ENCODE measurements at places on chromosomes 12 and 14. TPM values are rescaled to one million over a fixed set of nuclear protein-coding genes. Genes with fewer than 3 reads are reported as not detected.

- DNase-seq, result no peak
Observed at GRCh38 chr12:46667551-46667950, 158.2 kb downstream of the SLC38A4 start.

DNA sequence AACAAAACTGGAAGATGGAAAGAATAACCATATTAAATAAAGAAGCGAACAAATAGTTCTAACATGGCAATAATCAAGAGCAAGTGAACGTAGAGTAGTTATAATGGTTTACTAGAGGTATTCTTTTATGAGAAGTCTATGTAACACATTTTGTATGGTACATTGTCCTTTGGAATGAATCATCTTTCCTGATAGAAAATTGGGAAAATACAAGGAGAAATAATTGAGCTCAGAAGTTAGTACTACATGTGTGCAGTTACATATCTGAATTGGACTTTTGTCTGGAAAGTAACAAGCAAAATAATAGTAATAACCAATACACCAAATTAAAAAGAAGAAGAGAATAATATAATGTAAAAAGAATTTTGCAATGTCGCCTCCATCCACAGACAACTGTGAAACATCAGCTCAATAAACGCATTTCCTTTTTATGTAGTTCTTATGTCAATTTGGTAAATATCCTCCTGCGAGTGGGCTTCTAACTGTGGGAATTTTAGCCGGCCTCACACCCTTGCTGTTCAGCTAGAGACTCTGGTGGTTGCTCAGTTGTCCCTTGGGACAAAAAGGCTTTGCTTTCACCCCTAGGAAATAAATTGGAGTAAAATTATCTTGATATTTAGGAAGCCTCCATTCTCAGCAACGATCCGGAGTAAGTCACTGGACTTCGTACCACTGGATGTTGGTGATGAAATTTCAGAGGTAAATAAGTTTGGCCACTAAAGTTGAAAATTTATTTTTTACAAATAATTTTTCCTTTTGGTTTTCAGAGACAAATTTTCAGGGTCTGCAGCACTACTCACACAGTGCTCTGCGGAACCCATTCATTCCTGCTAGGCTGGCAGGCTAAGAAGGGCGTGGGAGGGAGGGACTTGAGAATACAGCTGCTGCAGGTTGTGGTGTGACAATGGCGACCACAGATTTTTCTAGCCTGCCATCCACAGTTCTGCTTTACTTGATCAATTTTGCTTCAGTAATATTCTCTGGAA is 1.1 kb upstream of the TUBA1A start:
- no peak for DNase-seq

GRCh38 chr14:101529079-101529478 is 32.2 kb upstream of the DIO3 start:
- no peak for DNase-seq

GRCh38 chr12:101596172-101596571 is 1.4 kb downstream of the MYBPC1 start:
- DNase-seq, result no peak

DNA sequence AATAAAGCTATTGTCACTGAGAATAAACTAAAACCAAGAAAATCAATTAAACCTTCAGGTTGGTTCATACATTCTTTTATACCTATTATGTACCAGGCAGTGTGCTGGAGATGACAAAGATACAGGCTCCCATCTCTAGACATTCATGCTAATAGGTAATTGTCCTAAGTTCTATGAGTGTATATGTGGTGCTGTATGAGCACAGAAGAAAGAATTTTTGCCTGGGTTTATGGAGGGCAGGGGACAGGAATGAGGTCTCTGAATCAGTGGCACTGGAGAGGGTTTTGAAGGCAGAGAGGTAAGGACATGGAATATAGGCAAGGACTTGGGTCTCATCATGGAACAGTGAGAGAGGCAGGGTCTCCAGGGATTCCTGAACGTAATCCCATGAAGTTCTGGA is 38.7 kb downstream of the MAP1LC3B2 start:
- no peak for DNase-seq

- no peak for DNase-seq
Observed at GRCh38 chr12:7090222-7090998, 1.8 kb downstream of the C1R start.

- DNase-seq, result no peak
Observed at GRCh38 chr12:125983094-125983783, 918.0 kb downstream of the AACS start.

DNA sequence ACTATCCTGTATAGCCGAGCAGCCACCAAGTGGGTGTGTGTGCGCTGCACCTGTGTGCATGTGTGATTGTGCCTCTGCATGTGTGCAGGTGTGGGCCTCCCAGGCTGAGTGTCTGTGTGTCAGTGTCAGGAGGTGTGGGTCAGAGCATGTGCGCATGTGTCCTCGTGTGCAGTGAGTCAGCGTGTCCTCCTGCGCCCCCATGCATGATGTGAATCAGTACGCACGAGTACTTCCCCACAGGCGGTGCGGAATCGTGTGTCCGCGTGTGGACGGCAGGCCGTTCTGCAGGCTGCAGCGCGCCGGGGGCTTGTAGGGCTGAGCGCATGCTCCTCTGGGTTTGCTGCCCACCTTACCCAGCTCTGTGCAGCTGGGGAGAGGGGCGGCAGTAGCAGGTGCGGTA is 34.2 kb downstream of the DTX1 start:
- no peak for DNase-seq

GRCh38 chr12:19129486-19130223 is at the start of gene PLEKHA5:
Gene PLEKHA5, plus strand, starts transcription at chr12:19129733. Its CDS starts 67 bp downstream, at chr12:19129800.
- DNase-seq, result no peak

- no peak for DNase-seq
Observed at GRCh38 chr12:124567673-124568373, 411 bp upstream of the NCOR2 start.

GRCh38 chr12:130826151-130826801 is 12.8 kb downstream of the STX2 start:
- DNase-seq, result no peak

DNA sequence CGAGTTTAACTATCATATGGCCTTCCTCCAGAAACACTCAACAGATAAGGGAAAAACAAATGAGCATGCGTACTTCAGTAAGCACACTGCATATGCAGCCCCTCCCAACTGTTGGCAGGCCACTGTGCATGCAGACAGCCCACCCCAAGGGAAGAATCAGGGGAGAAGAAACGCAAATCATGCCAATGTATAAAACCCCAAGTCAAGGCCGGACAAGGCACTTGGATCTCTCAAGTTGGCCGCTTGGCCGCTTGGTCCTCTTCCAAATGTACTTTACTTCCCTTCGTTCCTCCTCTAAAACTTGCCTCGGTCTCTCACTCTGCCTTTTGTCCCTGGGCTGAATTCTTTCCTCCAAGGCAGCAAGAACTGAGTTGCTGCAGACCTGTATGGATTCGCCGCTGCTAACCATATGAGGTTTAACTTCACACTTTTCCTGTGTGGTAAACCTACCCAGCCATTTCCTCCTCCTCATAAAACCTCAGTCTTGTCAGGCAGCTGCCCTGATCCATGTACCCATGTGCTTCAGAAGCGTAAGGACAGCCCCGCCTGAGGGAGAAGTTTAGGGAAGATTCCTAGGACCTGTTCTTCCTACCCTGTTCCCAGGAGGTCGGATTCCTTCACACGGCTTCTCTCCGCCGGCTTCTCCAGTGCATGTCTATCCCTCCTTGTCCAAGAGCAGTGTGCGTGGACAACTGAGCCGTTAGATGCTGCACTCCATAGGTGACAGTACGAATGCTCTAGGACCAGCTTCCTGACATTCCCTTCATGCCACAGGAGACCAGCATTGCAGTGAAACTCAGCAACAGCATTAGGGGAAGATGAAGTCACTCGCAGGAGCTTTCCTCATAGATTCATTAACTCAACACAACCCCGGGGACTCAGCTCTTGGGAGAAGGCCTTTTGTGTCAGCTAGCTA is 188.0 kb downstream of the MON2 start:
- DNase-seq, result no peak

- DNase-seq, result no peak
Observed at GRCh38 chr12:56574210-56574609, 52.6 kb downstream of the RBMS2 start.

GRCh38 chr14:69680297-69680696 is 68.9 kb downstream of the SUSD6 start:
- DNase-seq, result no peak

The OR6C76 gene
- not detected for total RNA-seq

The CALM1 gene
- 869 TPM for total RNA-seq

The VDR gene
- total RNA-seq, result 0.18 TPM

The CLEC7A gene
- 0.41 TPM for total RNA-seq

The TMEM253 gene
- 0.19 TPM for total RNA-seq

The HOXC12 gene
- not detected for total RNA-seq

The APOF gene
- not detected for total RNA-seq

The FMNL3 gene
- total RNA-seq, result 148 TPM

The RASSF8 gene
- 38.7 TPM for total RNA-seq

The HVCN1 gene
- 0.58 TPM for total RNA-seq

The FOXG1 gene
- total RNA-seq, result not detected
